Smooth muscle cell of bladder (primary cell): ENCODE measurements at places on chromosomes 2 and 18. TPM values are rescaled to one million over a fixed set of nuclear protein-coding genes. Genes with fewer than 3 reads are reported as not detected.

The FAM124B gene
- under 0.01 and 0.14 TPM in 2 replicates for total RNA-seq

The ITGB1BP1 gene
- total RNA-seq: 33.7 and 56.9 TPM in 2 replicates

The PDCD1 gene
- not detected in 2 replicates for total RNA-seq

The TMEM18 gene
- 13.4 and 14.4 TPM in 2 replicates for total RNA-seq
